ENCODE measurements at places on chromosomes 5 and 9.

- DNase-seq = no peak
Measured at GRCh38 chr5:36414869-36415282, 113.2 kb upstream of the RANBP3L start.

DNA sequence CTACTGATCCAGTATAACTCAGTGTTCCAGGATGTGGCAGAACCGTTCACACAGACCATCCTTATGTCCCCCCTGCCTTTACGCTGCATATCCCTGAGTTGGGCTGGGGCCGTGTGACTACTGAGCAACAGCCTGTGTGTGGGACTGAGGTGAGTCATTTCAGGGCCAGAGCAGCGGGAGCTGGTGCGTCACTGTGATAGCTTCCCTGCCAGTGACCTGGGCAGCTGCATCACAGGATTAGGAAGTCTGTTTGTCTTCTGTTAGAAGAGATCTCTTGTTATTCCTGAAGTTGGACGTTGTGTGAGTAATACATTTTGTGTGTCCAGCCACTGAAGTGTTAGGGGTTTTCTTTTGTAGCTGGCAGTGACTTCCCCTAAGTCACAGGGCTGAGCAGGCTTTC lies 35.6 kb downstream of the TPPP start:
- DNase-seq = no peak

- no peak for DNase-seq
Measured at GRCh38 chr5:124746916-124747790, 714 bp upstream of the ZNF608 start.

DNA sequence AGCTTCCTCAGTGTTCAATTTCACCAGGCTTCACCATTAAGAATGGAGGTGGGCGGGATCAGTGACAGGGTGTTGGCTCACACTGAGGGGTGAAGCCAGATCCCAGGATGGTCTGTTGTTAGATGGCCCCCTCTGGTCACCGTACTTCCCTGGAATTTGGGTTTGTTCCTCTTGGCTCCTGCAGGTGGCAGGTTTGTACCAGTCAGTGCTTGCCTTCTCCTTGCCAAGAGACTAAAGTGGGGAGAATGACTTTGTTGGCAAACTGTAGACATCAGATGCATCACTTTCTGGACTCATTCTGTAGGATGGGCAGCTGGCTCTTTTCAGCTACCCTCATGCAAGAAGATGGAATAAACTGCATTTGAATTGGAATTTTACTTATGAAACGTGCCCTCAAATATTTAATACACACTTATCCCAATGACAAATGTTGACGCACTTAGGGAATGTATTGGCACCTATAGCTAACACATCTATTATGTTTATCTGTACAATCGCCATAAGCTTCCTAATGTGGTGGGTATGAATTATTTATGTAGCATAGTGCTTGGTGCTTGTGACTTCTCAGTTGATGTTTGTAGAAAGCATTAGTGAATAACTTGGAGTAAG lies 31.4 kb upstream of the ANKRD55 start:
- no peak for DNase-seq

DNA sequence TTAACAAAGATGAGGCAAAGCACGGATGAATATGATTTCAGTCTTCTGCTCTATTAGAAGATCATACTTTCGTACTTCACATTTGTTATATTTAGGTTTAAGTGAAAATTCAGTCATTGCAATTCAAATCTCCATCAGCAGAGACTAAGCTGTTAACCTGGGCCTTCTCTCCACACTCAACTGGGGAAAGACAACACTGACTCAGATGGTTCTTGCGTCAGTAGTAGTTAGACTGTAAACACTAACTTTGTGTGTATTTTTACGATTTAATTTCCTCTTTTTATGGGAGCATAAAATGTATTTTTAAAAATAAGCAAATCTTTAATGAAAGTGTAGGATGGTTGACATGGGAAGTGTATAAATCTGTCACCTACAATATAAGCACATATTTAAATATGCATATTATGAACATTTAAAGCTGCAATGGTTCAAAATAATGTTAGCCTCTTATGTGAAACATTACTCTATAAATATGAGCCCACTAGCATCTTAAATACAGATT lies 42.7 kb upstream of the ZNF608 start:
- DNase-seq = no peak

DNA sequence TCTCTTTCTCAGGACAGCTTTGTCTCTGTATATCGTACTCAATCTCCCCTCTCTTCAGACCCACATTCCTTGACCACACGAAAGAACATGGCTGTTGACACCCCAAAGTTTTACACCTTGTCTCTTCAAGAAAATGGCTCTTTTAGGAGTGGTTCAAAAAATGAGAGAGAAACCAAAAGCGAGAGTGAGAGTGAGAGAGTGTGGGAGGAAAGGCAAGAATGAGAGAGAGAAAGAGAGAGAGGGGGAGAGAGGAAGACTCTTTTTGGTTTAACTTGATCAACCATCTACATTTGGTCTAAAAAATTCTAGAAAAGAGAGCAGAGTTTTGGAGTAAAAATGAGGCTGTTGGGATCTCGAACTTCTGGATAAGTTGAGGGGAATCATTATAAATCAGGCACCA lies 581.8 kb upstream of the WWC1 start:
- DNase-seq = no peak

- DNase-seq = no peak
Measured at GRCh38 chr9:77632652-77633051, 15.5 kb downstream of the GNA14 start.

GRCh38 chr5:2267991-2268390 lies 385.3 kb upstream of the IRX4 start:
- no peak for DNase-seq

- no peak for DNase-seq
Measured at GRCh38 chr5:129400395-129400983, 59.6 kb upstream of the ADAMTS19 start.

DNA sequence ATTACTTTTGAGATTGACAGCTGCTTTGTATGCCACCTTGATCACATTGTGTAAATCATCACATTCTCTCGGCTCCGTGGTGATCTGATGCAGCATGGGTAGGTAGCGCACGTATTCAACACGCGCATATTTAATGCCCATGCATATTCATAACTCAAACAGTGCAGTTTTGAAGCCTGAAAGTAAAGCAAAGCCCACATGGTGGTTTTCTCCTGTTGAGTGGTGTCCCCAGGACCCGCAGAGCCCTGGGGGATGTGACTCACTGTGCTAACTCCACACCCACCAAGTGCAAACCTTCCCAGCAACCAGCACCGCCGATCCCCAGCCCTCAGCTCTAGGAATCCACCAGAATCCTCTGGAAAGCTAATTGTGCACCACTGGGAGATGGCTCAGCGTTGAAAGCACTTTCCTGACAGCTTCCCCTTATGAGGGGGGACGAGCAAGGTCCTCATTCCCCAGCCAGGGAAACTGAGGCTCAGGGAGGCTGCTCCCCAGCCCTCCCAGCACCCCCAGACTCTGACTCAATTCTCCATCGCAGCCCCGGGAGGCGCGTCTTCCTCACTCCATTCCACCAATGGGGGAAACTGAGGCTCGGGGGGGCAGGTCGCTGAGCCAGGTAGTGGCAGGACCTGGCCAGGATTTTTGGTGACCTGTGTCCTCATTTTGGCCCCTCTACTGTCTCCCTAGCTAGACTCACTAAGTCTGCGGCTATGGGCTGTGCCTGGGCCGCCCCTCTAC lies 46.4 kb downstream of the SARDH start:
- DNase-seq = no peak

GRCh38 chr9:79140751-79141150 lies 431.0 kb upstream of the TLE4 start:
- DNase-seq = no peak
